ENCODE measurements at places on chromosomes 5 and 9.

DNA sequence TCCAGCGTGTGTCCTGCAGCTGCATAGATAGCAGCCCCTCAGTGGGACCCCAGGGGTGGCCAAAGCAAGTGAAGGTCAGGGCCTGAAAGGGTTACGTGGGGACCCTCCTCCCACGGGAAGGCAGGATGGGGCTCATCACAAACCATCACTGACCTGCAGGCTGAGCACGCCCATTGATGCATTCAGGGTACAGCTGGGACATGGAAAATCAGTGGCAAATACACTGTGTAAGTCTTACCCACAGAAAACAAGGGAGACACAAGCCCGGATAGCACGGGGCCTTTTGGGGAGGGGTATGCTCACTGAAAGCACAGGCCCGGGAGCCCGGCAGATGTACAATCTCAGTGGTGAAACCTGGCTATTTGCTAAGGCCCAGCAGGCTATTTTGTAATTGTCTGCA lies 49.1 kb downstream of the SEMA4D start:
- DNase-seq = no peak

GRCh38 chr5:90221951-90222350 lies 187.6 kb downstream of the CETN3 start:
- no peak for DNase-seq

GRCh38 chr9:88193766-88194165 lies 55.5 kb upstream of the SPATA31C2 start:
- no peak for DNase-seq

DNA sequence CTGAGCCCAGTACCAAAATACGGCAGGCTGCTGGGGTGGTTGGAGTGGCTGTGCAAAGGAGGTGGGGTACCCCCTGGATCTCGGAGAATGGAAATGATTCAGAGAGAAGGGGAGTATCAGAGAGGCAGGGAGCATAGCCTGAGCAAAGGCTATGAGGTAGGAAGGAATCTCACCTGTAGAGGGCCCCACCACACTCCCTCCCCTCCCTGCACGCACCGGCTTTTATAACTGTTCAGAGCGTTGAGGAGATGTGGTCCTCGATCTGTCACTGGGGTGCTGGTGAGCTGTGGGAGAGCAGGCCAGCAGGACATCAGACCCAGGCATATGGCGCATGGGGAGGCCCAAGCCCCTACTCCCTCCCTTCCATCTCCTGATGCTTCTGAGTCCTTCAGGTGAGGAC lies 13.2 kb downstream of the PHF19 start:
- no peak for DNase-seq

- no peak for DNase-seq
Measured at GRCh38 chr5:107604990-107605389, 65.7 kb downstream of the EFNA5 start.

- DNase-seq = no peak
Measured at GRCh38 chr9:136049491-136050265, 45.4 kb downstream of the NACC2 start.

GRCh38 chr9:27043176-27043575 lies 37.7 kb upstream of the LRRC19 start:
- DNase-seq = no peak

GRCh38 chr9:68614121-68614520 lies 73.4 kb upstream of the TMEM252 start:
- no peak for DNase-seq

DNA sequence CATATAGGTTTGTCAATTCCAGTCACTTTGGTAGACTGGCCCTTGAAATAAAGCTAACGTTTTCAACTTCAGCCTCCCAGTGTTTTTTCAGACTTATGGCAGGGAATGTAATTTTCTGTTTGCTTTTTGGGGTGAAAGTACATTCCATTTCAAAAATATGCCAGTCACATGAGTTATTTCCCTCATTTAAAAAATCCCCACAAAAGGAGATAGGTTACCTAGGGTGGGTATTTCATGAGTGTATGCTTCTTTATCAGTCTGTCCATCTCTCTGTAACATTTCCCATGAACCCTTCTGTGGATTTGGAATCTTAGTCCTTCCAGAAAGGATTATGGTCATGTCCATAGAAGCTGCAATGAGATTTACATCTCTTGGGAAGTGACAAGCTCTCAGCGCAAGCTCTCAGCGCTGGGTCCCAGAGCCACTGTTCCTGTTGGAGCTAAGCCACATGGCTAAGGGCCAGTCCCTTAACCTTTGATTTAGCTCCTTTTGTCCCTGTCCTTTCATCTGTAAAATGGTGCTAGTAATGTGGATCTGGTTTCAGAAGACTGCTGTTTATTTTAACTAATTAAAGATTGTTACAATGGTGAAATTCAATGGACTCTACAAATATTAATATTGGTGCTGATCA lies 294.9 kb downstream of the NR3C1 start:
- DNase-seq = no peak

GRCh38 chr5:160774666-160775315 lies 77.2 kb downstream of the ATP10B start:
- DNase-seq = no peak

DNA sequence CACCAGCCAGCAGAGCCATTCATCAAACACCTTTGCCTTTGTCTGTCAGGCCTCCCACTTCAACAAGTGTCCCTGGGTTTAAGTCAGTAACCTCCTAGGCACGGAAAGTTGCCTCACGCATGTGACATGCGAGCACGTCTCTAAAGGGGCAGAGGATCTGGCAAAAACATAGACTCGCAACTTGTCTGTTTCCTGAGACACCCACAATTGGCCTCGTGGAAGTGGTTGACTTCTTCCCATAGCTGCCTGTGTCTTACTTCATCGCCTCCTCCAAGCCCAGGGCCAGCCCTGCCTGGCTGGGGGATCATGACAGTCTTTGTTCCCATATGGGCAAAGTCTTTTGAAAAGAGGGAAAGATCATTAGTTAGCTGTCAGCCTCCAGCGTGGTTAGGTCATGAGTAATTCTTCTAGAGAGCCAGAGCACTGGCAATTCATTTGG lies 35.5 kb upstream of the GLRX start:
- DNase-seq = no peak

GRCh38 chr5:75558221-75558620 lies 46.5 kb downstream of the POLK start:
- DNase-seq = no peak

DNA sequence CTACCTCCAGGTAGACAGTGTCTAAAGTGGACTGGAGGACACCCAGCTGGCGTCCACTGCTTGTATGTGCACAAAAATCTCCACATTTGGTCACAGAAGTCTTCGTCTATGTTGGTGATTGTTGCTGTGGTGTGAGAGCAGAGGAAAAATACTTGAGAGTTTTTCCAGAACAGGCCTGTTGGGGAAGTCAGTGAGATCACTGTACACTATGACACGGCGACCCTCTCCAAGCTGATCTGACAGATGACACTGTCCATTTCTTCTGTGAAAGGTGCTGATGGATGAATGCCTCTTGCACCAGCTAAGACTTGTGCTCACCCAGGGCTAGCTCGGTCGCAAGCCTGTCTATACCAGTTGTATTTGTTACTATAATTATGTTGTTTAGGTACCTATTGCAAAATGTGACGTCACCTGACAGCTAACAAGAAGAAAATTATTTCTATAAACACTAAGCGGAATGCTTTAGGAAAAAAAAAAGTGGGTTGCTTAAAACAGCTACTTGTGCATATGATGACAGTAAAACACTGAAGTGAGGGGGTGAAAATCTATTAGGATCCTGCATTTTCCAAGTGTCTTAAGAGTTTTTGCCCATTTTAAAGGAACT lies 142.3 kb downstream of the ROR2 start:
- DNase-seq = no peak

- DNase-seq = no peak
Measured at GRCh38 chr5:150836703-150837102, 9.6 kb upstream of the IRGM start.

DNA sequence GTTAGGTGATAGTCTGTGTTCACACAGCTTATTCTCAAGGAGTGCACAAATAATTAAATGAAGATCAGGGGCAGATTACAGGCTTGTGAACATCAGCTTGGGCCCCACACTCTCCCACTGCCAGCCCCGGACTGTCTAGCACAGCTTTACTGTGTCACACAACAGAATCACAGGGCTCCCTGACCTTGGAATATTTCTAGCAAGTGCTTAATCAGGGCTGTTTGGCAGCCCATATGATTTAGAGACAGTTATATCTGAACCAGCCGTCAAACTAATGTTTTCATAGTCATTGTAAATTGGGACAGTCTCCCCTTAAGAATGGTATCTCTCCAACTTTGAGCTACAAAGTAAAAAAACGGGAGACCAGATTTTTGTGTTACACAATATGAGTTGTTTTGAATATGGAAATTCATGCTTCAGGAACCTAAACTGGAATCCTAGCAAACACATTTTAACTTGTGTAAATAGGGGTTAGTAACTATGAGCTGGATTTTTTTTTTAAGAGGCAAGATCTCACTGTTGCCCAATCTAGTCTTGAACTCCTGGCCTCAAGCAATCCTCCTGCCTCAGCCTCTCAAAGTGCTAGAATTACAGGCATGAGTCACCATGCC lies 517.6 kb downstream of the BNC2 start:
- DNase-seq = no peak

DNA sequence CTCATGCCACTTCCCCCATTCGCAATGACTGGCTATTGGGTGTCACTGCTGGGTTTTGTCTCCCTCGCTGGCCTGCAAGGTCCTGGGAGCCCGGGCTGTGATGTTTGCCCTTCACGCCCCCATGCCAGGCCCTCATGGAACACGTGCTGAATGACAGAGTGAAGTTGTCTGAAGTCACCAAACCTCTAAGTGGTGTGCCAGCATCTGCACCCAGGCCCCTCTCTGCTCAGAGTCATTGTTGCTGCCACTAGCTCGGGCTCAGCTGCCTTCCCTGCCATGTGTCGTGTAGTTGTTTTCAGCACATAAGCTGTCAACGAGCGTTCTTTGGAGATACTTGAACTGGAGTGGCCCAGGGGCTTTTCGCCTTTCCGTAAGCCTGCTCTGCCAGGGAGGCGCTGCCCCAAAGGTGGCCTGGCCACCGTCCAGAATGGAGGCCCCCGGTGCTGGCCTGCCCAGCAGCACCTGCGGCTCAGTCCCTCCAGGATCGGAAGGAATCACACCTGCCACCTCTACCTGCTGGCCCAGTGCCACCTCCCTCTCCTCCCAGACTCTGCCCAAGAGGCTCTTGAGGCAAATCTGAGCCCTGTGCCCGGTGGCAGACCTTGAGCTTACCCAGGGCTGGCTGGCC lies 250.1 kb downstream of the PBX3 start:
- no peak for DNase-seq

DNA sequence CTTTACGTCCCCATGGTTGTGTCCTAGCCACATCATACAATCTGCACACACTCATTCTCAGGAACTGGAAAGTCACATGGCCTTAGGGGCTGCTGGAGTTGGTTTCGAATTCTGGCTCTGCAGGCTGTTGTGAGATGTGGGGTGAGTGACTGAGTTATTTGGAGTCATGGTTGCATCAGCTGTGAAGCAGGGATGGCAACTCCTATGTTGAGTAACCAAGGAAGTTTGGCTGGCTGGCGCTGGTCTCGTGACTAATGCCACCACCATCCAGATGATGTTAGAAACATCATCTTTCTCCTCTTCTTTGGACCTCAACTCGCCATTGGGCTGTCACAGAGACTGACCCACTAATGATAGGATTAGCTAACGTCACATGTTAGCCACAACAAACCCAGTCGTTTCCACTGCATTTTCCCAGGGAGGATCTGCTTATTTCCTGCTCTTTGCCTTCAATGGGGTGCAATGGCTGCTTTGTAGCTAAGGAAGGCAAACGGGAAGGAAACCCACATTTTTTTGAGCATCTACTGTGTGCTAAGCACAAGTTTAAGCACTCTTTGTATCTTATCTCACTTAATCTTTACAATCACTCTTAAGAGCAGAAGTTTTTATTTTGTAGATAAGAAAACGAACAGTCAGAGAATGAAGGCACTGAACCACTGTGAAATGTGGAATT lies 78.1 kb upstream of the UBTD2 start:
- no peak for DNase-seq

- no peak for DNase-seq
Measured at GRCh38 chr9:1647776-1648175, 367.4 kb upstream of the SMARCA2 start.

- no peak for DNase-seq
Measured at GRCh38 chr9:99052815-99053715, 51.8 kb upstream of the TGFBR1 start.

- no peak for DNase-seq
Measured at GRCh38 chr5:52269401-52269800, 518.3 kb upstream of the ITGA1 start.

- DNase-seq = no peak
Measured at GRCh38 chr9:16628413-16628812, 242.1 kb downstream of the BNC2 start.

DNA sequence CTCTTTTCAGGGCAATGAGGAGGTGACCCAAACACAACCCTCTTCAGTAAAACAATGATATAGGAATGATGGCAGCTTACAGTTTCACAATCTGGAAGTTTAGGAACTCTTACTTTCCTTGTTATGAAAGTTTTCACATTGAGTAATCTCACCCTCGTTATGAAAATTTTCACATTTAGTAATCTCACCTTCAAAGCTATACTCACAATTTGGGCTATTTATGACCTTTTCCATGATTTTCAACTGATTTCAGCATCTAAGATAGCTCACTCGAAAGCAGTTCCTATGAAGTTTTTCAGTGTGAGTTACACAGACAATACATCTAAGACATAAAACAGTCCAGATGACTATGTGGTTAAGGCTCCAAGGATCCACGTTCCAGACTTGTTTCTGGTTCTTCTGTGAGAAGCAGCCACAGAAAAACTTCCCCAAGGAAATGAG lies 57.1 kb downstream of the FOXD1 start:
- no peak for DNase-seq

DNA sequence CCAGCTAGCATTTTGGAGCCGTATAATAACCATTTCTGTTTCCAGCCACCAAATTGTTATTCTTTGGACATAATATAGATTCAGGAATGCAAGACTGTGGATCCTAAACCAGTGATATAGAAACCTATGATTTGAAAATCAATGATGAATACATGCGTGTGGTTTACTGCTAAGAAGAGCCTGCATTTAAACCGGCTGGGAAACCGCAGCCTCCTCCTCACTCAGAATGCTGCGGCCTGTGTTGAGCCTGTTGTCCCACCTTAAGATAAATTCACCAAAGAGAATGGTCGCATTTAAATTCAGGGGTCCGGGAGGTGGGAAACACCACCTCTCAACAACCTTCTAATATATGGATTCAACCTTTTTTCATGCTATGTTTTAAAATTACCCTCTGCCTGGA lies 148.0 kb downstream of the MEF2C start:
- DNase-seq = no peak

DNA sequence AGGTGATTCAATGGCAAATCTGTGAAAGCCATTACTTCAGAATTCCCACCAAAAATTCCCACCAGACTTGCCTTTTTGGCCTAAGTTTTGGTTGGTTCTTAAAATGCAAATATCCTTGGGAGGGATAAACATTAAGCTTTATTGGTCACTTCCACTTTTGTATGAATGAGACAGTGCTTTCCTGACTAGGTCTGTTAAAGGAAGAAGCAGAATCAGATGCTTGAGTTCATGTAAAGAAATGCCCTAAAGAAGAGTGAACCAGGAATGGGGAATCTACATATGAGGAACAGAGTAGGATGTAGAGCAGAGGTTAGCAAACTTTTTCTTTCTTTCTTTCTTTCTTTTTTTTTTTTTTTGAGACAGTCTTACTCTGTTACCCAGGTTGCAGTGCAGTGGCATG lies 129.3 kb downstream of the GCNT1 start:
- DNase-seq = no peak
